ENCODE measurements at places on chromosomes 13 and 19. TPM values are rescaled to one million over a fixed set of nuclear protein-coding genes. Genes with fewer than 3 reads are reported as not detected.

DNA sequence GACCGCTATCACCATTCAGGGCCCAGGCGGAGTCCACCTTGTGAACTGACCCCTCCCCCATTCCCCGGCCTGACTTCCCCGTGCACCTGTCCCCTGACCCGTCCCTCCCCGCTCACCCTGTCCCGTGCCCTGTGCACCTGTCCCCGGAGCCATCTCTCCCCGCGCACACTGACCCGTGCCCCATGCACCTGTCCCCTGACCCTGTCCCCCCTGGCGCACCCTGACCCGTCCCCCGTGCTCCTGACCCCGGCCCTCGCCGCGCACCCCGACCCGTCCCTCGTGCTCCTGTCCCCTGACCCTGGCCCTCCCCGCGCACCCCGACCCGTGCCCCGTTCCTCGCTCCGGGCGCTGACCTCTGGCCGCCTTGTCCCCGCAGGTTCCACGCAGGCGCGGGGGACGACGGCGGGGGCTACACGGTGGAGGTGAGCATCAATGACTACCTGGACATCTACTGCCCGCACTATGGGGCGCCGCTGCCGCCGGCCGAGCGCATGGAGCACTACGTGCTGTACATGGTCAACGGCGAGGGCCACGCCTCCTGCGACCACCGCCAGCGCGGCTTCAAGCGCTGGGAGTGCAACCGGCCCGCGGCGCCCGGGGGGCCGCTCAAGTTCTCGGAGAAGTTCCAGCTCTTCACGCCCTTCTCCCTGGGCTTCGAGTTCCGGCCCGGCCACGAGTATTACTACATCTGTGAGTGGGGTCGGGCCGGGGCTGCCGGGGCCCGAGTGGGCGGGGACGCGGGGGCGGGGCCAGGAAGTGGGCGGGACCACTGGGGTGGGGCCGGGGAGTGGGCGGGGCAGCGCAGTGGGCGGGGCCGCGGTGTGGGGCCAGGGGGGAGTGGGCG, 9.7 kb downstream of the EFNA2 start:
- H3K36me3 ChIP-seq: no peaks in the 10 kb centered on the region
- DNase-seq: peak; percentile 30
- no peaks in the 10 kb centered on the region for H3K4me1 ChIP-seq
- no peaks in the 10 kb centered on the region for H3K27me3 ChIP-seq

DNA sequence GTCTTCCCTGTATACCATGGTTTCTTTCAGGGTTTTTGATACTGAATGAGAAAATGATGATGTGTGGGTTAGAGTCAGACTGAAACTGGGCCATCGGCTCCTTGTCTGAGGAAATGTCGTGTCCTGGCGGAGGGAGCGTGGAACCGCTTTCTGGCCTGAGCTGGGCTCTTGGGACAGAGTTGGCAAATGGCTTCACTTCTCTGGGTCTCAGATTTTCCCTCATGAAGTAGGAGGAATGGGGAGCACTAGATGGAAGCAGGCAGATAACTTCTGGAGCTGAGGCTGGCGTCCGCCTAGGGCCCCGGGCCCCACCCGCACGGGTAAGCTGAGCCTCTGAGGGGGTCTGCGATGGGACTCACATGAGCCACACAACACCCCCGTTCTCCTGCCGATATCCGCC, 133.3 kb upstream of the WASF3 start:
- no peaks in the 10 kb centered on the region for H3K4me1 ChIP-seq
- H3K27me3 ChIP-seq: no peaks in the 10 kb centered on the region
- H3K27ac ChIP-seq: peak overlapping the region; percentile 23
- DNase-seq: no peak

GRCh38 chr19:18599485-18599884, 7.1 kb downstream of the CRLF1 start:
- H3K27me3 ChIP-seq: peaks cover 29% of the 10 kb centered on the region
- H3K4me3 ChIP-seq: no peak overlapping the region
- no peaks in the 10 kb centered on the region for H3K36me3 ChIP-seq
- no peaks in the 10 kb centered on the region for H3K4me1 ChIP-seq

Gene KLF1
- 0.26 TPM for polyA plus RNA-seq

DNA sequence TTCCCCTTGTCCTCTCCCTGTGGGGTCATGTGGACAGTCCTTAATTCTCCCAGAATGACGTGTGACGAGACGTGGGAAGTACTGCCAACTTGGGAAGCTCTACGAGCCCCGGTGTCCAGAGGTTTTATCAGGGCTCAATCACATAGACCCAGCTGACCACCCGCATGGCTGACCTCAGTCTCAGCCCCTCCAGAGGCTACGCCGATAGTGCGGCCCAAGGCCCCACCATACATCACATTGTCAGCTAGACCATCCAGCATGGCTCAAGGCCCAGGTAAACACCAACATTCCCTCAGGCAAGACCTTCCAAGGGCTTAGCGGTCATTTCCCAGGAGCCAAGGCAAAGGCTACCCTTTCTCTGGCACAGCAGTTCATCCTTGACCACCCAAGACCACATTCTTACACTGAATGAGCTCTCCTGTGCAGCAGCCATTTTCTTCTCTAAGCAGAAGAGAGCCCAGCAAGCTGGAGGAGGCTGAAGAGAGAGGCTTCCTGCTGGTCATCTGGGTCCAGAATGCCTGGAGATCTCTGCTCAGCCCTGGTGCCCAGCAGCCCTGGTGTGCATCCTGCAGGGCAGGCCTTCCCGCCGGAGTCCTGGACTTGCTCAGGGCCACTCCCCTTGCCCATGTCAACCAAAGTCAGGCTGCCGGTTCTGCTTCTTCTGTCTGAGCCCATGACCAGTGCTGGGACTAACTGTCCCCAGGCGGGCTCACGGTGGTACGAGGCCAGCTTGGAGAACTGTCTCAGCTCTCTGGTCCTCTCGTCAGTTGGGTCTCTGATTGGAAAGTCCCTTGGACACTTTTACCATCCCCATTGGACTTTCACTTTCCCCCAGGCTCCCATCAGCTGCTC, 7.9 kb upstream of the F10 start:
- H3K27ac ChIP-seq: no peak overlapping the region
- H3K4me1 ChIP-seq: peaks cover 9% of the 10 kb centered on the region
- no peak for DNase-seq
- H3K4me3 ChIP-seq: no peak overlapping the region
- no peaks in the 10 kb centered on the region for H3K36me3 ChIP-seq

DNA sequence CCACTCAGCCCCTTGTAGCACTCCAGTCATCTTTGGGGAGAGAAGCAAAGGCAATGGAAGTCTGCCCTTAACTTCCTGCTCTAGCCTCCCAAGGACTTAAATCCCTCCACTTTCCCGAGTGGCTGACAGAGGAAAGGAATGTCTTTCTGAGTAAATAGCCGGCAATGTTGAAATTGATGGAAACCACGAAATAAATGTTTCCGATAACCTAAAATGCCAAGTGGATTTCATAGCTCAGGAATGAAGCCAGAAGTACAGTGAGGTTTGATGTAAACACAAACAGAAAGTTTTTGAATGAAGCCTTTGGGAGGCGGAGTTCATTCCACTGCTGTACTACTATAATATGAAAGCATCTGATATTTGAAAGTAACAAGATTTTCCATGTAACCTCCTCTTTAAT, 14.0 kb upstream of the TBC1D4 start:
- no peaks in the 10 kb centered on the region for H3K36me3 ChIP-seq
- no peaks in the 10 kb centered on the region for H3K27me3 ChIP-seq
- no peak overlapping the region for H3K27ac ChIP-seq
- DNase-seq: no peak

Gene ZNF44
- 7.1 TPM for polyA plus RNA-seq

Gene ZNF682
- polyA plus RNA-seq: 2.0 TPM

DNA sequence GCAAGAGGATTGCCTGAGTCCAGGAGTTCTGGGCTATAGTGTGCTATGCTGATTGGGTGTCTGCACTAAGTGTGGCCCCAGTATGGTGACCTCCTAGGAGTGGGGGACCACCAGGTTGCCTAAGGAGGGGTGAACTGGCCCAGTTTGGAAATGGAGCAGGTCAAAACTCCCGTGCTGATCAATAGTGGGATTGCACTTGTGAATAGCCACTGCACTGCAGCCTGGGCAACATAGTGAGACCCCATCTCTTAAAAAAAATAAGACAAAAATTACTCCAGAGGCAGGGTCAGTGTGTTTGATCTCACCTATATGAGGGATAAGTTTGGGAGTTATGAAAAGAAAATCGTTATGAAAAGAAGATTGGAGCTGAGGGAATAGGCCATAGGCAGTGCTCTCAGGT, 21.7 kb downstream of the PAF1 start:
- no peak overlapping the region for H3K4me3 ChIP-seq
- DNase-seq: no peak
- H3K27me3 ChIP-seq: no peaks in the 10 kb centered on the region
- peaks cover 18% of the 10 kb centered on the region for H3K36me3 ChIP-seq

DNA sequence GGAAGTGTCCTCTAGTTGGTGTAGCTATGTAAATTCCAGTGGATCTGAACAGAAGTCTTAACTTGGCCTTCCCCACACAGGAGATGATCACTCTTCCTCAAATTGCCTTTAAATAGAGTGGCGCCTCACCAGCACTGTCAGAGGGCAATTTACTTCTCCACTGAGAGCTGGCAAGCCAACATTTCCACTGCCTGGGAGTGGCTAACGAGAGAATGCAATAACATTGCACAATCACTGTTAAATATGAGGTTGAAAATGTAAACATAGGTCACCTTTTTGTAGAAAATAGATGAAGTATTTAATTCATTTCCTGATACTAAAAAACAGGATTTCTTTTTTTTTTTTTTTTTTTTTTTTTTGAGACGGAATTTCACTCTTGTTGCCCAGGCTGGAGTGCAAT, 55.4 kb upstream of the UBL3 start:
- no peaks in the 10 kb centered on the region for H3K27me3 ChIP-seq
- H3K4me3 ChIP-seq: no peak overlapping the region
- peak; percentile 61 for DNase-seq
- no peaks in the 10 kb centered on the region for H3K36me3 ChIP-seq

Gene ZNF547
- 1.4 TPM for polyA plus RNA-seq

Gene PRR20B
- polyA plus RNA-seq: not detected

DNA sequence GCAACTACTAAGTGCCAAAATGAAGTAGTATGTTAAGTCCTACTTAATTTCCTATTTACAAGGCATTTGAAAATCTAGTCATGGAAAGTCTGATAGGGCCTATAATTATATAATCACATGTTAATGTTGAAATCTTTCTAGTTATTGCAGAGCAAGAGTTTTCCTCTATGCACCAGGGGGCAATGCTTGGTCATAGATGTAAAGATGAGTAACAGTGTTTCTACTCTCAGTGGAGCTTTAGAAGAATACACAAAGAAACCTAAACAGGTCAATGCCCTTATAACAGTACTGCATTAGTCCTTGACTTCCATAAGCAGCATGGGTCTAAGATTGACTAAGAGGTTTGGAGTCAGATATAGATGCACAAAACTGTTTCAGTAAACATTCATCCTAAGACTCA, 218.7 kb downstream of the KCTD12 start:
- peak; percentile 89 for DNase-seq
- H3K4me3 ChIP-seq: no peak overlapping the region
- no peaks in the 10 kb centered on the region for H3K27me3 ChIP-seq
- no peaks in the 10 kb centered on the region for H3K4me1 ChIP-seq

Gene CCDC70
- polyA plus RNA-seq: not detected

DNA sequence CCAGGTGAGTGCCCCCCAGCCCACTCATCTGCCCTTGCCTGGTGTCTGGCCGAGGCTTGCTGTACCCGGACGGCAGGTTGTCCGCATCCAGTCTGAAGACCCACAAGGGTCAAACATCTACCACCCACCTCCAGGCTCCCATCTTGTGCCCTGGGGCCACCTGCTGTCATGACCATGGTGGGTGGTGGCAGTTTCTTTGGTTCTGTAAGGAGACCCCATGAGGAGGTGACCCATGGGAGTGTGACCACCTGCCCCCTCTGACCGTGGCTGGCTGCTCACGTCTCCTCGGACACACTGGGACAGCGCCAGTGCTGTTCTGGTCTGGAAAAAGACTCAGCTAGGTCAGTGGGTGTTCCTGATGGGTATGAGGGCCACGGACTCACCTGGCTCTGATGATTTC, 93.9 kb downstream of the TEX29 start:
- no peaks in the 10 kb centered on the region for H3K36me3 ChIP-seq
- no peak overlapping the region for H3K4me3 ChIP-seq

DNA sequence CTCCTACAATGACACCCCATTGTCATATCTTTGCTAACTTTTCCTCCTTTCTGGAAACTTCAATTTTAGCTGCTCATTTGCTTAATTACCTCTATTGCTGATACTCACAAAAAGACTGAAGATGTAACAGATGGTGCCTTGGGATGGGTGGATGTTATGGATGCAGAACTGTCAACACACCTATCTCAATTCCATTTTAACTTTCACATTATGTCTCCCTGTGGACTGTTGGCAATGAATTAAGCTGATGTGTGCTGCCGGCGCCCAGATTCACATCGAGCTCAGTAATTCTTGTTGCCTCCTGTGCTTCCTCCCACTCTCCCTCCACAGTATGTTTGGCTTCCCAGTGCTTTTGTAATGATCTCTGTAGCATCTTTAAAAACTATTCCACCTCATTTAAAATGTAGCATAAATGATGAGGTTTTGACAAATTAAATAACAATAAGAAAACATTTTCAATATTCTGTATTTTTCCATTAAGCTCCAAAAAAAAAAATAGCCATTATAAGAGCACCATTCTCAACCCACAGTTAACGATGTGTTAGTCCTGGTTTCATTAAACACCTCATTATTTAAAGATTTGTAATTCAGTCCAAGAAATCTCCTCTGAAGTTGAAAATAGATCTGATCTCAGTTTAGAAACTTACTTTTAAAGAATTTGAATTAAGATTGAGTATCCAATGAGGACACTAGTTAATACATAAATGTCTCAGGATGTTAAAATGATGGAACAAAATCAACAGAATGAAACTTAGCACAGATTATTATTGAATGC, 99.9 kb upstream of the FAM216B start:
- no peak overlapping the region for H3K4me3 ChIP-seq
- H3K36me3 ChIP-seq: no peaks in the 10 kb centered on the region
- H3K4me1 ChIP-seq: peaks cover 9% of the 10 kb centered on the region
- peak; percentile 90 for DNase-seq
- no peaks in the 10 kb centered on the region for H3K27me3 ChIP-seq
- no peak overlapping the region for H3K27ac ChIP-seq

Gene TDRD12
- 0.10 TPM for polyA plus RNA-seq

DNA sequence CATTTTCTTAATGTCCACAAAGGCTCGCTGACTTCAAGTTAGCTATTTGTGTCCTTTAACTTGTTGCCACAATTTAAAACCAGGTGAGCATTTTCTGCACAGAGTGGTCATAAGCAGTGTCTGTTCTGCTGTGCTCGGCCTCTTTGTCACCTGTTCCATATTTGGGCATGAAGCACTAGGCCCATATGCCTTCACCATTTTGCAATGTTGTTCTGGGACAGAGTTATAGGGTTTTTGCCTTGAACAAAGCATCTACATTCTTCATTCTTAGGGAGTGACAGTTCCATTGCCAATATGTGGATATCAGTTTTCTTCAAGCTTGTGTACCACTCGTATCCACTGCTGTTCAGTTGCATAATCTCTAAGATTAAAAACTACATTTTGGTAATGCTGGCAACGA, 56.1 kb downstream of the LRCH1 start:
- DNase-seq: no peak
- H3K27ac ChIP-seq: no peak overlapping the region
- H3K36me3 ChIP-seq: no peaks in the 10 kb centered on the region

GRCh38 chr13:112416647-112417046, 40.5 kb downstream of the SPACA7 start:
- H3K4me3 ChIP-seq: no peak overlapping the region
- H3K4me1 ChIP-seq: no peaks in the 10 kb centered on the region
- H3K27ac ChIP-seq: no peak overlapping the region
- DNase-seq: no peak
